ENCODE measurements at places on chromosomes 4 and X.

GRCh38 chrX:126165721-126166461, at the start of gene DCAF12L2:
Gene DCAF12L2, minus strand, starts transcription at chrX:126166289. Its CDS starts 365 bp downstream, at chrX:126165924.
- no peak for DNase-seq

DNA sequence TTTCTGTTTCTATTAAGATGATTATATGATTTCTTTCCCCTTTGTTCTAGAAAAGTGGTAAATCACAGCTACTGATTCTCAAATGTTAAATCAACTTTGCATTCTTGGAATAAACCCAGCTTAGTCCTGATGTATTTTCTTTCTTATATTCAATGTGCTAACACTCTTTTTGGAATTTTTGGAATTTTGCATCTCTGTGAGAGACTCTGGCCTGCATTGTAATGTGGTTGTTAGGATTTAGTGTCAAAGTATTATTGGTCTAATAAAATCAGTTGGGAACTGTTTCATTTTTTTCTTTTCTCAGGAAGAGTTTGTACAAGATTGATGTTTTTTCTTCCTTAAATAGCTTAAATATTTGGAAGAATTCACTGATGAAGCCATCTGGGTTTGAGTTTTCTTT, 109.6 kb downstream of the KIT start:
- DNase-seq, result no peak

DNA sequence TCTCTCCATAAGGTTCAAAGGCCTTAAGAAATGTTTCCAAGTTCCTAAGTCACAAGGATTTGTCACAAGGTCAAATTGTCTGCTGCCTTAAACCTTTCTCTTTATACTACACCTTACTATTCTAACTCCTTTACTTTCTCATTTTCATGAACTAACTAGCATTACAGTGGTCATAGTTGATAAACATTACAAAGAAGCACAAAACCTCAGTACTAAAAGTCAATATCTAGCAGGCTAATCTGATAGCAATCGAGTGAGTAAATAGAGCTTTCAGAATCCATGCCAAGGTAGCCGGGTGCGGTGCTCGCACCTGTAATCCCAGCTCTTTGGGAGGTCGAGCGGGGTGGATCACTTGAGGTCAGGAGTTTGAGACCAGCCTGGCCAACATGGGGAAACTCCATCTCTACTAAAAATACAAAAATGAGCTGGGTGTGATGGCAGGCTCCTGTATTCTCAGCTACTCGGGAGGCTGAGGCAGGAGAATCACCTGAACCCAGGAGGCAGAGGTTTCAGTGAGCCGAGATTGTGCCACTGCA, 510.0 kb downstream of the GBA3 start:
- DNase-seq, result no peak

GRCh38 chrX:1912193-1912592, 297.3 kb downstream of the ASMT start:
- DNase-seq, result no peak

DNA sequence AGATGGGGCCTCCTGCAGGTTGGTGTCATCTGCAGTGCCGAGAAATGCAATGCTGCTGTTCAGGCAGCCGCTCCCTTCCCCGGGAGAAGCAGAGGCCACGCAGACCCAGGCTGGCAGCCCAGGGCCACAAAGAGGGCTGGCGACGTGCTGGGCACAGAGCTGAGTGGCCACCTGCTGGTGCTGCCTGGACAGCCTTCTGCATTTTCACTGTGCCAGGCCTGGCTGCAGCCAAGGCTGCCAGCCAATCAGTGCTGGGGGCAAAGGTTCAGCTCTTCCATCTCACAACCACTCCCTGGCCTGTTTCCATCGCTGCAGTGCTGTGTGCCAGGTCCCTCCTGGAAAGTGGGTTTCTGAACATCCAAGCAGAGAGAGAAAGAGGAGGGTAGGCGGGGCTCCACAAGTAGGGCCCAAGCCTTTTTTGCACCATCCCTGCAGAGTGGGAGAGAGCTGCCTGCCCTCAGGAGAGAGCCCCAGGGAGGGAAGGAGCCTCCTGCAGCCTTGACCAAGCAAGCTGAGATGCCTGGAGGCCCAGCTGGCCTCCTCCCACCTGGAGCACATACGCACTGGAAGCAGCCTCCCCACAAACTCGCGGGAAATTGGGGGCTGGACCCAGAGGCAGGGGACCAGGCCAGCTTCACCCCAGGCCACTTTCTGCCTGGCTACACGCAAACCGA, 20.1 kb downstream of the ADRA2C start:
- no peak for DNase-seq

DNA sequence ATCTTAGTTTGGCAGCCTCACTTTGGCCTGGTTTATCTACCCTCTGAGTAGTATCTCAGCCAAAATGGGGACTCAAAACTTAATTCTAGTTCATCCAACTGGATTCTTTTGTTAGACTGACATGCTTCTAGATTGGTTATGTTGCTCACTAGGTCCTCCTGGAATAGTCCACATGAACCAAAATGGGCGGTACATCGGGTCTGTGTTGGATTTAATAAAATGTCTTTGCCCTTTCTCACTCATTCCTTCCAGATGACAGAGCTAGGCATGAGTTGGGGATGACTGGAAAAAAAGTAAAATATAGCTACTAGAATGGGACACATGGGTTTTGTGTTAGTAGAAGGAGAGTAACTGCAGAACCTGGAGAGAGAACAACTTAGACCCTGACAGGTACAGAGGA, 247.9 kb downstream of the CCSER1 start:
- peak; percentile 27 for DNase-seq

- DNase-seq, result peak; percentile 46
Measured at GRCh38 chrX:100662796-100663195, 18.8 kb downstream of the SRPX2 start.

- DNase-seq, result no peak
Measured at GRCh38 chr4:25096251-25096980, 63.8 kb downstream of the SEPSECS start.

DNA sequence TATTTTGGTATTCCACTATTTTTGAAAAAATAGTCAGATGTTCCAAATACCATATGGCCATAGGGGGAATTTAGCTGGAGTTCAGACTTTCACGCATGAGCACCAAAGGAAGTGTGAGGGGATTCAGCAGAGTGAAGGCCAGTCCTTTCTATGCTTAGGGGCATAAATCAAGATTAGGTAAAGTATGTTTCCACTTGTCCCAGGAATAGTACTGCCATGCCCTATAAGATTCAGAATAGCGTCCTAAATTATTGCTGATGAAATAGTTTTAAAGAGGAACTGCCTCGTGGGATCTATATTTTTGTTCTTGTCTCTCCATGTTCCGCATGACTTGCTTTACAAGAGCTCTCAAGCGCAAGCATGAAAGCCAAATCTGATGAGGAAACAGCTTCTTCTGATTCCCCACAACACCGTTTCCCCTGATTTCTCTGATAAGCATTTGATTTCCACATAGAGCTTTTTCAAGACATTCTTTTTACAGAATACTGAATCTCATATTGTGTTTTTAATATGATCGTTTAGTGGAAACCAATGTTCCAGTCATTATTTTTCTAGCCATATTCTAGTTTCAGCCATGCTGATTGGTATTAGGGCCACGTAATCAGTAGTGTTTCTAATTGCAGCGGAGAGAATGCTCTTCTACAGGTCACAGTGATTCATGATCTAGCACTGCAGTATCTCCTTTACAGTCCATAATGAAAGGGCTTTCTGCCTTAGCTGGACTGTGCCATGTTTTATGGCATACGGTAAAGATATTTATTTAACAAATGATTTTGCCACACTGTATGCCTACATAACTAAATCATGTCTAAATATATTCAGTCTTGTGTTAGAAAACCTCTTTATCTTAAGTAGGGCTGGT, 492.3 kb downstream of the CENPC start:
- no peak for DNase-seq

DNA sequence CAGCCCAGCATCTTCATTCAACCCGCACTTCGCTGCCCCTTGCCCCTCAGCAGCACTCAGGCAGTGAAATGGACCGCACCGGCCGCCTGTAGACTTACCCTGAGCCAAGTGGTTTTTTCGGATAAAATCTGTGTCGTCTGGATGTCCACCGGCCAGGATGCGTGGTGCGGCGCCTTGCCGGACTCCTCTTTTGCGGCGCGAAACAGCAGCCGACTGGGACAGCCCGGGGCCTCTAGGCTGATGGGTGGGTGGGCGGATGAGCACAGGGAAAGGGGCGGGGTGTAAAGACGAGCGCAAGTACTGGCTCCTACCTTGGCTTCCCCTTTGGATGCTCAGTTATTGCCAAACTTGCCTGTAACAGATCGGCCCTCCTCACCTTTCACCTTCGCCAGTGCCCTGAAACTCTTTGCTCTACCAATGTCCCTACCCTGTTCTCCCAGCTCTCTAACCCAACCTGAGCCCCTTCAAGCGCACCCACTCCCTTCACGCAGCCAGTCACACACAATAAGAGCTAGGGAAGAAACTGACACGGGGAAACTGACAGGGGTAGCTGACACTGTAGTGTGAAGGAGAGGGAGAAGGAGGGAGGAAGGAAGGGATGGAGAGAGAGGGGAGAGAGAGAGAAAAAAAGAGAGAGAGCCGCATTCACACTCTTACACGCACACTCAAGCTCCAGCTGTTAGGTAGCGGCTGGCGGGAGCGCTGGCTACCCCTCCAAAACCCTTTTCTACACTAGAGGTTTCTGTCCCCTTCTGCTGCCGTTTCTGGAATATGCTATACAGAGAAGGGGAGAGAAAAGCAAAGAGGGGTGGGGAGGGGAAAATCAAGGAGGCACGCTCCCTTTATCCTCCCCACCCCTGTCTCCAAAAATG, 559 bp downstream of the TRPC5 start:
- DNase-seq, result no peak

- DNase-seq, result no peak
Measured at GRCh38 chr4:139535871-139536234, 20.2 kb downstream of the SETD7 start.

DNA sequence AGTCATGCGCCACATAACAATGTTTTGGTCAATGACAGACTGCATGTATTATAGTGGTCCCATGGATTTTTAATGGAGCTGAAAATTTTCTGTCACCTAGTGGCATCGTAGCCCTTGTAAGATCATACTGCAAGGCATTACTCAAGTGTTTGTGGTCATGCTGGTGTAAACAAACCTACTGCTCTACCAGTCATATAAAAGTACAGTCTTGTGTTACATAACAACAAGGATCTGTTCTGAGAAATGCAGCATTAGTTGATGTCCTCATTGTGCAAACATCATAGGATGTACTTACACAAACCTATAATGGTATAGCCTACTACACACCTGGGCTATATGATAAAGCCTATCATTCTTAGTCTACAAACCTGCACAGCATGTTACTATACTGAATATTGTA, 34.6 kb downstream of the COX18 start:
- DNase-seq, result no peak

DNA sequence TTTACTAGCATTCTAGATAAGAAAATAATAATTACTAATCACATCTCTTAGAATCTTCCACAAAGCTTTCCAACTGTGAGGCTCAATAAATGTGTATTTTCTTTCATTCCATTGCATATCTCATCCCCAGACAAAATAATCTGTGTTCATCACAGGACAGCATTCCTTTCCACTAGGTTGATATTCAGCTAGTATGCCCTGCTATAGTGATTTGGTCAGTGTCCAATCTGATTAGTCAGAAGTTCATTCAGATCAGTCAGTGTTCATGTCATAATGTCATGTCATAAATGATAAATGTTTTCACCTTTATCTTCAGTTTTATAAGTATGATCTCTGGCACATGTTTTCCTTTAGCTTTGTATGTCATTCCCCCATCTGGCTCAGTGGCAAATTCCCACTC, 611.4 kb downstream of the KCTD8 start:
- no peak for DNase-seq

DNA sequence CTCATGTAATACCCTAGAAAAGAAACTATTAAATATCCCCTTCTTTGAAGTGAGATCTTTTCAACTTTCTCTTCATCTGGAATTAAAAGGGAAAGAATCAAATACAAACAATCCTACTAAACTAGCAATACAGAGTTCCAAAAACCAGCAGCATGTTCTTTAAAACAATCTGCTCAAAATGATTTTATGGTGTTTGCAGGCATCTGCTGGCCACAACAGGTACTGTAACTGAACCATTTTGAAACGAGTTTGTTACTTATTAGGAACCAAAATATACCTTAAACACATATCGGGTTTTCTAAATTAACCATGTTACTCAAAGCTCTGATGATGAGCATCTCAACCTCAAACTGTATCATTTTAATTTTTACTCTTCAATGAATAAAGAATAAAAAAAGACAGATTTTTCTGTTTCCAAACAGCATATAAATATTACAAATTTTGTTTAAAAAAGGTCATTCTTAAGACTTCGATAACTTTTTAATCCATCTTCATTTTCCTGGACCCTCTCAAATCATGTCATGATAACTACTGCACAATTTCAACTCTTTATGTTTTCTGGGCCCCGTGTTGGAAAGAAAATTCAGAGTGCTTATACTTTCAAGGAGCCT, 56.5 kb downstream of the ARAP2 start:
- peak; percentile 33 for DNase-seq

- no peak for DNase-seq
Measured at GRCh38 chr4:171650543-171650942, 162.7 kb upstream of the GALNTL6 start.

DNA sequence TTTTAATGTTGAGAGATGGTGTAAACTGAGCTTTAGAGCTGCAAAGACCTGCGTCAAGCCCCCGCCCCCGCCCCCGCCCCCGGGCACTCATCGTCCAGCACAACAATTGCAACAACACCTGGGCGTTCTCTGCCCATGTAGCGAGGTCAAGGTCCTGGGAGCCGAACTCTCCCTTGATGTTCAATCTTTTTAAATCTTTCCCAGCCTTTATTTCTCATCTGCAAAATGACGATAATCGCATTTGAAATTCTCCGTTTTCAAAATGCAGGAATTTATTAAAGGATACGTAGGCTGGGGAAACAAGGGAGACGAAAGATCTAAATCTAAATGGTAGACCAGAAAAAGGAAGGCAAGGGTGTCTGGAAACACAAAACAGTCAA, 648 bp upstream of the MSMO1 start:
- DNase-seq, result peak; percentile 9

DNA sequence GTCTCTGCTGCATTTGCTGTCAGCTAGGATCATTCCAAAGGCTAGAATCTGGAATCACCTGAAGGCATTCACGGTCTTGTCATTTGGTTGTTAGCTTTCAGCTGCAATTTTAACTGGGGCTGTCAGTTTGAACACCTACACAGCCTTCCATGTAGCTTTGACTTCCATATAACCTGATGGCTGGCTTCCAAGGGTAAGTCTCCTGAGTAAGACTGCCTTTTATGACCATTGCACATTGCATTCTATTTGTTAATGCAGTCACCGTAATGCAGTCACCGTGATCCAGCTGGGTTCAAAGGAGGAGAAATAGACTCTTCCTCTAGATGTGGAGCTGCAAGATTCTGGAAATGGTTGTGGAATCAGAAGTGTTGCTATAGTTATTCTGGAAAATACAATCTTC, 1284.2 kb downstream of the ADGRL3 start:
- no peak for DNase-seq

DNA sequence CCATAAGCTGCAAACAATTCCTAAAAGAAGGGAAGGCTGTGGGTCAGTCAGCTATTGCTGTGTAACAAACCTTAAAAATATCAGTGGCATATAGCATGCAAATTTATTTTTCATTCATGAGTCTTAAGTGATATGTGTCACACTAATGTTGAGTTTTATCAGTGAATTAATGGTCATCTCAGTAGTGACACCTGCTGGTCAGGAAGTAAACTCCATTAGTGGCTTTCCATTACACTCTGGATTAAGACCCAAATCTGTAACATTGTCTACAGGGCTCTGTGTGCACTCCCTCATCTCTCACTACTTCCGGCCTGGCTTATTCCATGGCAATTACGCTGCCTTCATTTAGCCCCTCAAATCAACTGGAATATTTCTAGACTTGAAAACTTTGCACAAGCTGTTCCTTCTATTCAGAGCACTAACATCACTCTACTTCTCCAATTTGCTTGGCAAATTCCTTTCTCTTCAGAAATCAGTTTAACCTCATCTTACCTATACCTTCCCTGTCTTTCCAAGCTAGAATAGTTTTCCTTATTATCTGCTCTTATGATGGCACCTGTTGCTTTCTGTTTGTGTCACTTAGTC, 217.3 kb upstream of the TAPT1 start:
- DNase-seq, result peak; percentile 52

Data from IMR-90 (cell line).